Trophoblast cell (in vitro differentiated cells and primary cell): ENCODE measurements at places on chromosomes 12 and 14.

DNA sequence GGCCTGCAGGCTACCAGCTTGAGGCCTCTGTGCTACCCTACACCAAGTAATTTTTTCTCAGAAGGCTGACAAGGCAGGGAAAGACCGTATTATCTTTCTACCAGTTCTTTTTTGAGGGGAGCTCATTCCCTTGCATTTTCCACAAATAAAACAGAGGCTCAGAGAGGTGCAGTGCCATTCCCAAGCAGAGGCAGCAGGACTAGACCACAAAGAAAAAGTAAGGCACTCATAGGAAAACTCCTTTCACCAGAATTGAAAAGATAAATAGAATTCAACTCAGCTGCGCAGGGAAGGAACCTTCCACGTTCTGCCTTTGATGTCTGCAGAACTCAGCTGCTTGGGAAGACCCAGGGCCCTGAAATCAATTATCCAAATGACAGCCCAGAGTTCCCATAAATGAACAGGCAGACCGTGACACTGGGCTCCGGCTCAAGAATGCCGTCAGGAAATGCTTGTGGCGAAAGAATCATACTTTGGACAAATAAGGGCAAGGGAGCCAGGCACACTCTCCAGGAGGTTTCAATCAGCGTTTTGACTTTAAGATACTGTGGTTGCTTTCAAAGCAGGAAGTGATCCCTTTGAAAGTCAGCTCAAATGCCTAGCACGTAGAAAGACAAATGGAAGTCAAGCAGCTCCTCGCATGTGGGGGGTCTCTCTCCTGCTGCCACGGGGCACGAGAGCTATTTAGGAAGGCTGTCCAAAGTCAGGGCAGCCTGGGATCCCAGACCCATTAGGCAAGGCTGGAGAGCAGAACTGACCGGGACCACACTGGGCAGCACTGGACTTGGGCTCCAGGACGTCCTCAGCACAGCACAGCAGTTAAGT is 14.0 kb downstream of the KCTD10 start:
- no peaks in the 10 kb centered on the region for H3K27me3 ChIP-seq
- H3K27ac ChIP-seq = peak overlapping the region; percentile 98
- H3K4me1 ChIP-seq = peaks cover 72% of the 10 kb centered on the region
- peak; percentile 71 for DNase-seq

GRCh38 chr12:1796515-1797010 is 23.8 kb upstream of the LRTM2 start:
- no peak for DNase-seq
- peaks cover 5% of the 10 kb centered on the region for H3K4me1 ChIP-seq
- no peaks in the 10 kb centered on the region for H3K36me3 ChIP-seq
- no peaks in the 10 kb centered on the region for H3K27me3 ChIP-seq

DNA sequence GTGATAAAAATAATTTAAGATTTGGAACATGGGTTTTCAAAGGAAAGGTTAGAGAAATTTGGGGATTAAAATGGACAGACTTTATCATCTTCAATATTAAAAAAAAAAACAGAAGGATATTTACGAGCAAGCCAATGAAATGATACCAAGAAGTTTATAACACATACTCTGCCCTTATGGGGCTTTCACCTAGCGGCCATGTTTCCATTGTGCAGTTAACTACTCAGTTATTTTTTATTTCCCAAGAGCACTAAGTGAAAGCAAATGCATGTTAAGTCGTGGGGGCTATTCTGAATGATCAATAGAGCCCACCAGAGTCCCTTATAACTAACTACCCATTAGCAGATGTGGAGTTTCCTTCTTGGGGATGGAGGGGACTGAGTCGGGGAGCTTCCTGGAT is 53.9 kb downstream of the ETV6 start:
- no peak for DNase-seq
- H3K4me1 ChIP-seq = peaks cover 28% of the 10 kb centered on the region
- H3K36me3 ChIP-seq = no peaks in the 10 kb centered on the region
- no peaks in the 10 kb centered on the region for H3K27me3 ChIP-seq
- H3K4me3 ChIP-seq = no peak overlapping the region
- H3K27ac ChIP-seq = no peak overlapping the region

- no peaks in the 10 kb centered on the region for H3K36me3 ChIP-seq
- no peak overlapping the region for H3K27ac ChIP-seq
- H3K4me1 ChIP-seq = peaks cover 17% of the 10 kb centered on the region
- DNase-seq = no peak
- H3K27me3 ChIP-seq = no peaks in the 10 kb centered on the region
Observed at GRCh38 chr14:22549981-22550673, 38.9 kb downstream of the DAD1 start.

DNA sequence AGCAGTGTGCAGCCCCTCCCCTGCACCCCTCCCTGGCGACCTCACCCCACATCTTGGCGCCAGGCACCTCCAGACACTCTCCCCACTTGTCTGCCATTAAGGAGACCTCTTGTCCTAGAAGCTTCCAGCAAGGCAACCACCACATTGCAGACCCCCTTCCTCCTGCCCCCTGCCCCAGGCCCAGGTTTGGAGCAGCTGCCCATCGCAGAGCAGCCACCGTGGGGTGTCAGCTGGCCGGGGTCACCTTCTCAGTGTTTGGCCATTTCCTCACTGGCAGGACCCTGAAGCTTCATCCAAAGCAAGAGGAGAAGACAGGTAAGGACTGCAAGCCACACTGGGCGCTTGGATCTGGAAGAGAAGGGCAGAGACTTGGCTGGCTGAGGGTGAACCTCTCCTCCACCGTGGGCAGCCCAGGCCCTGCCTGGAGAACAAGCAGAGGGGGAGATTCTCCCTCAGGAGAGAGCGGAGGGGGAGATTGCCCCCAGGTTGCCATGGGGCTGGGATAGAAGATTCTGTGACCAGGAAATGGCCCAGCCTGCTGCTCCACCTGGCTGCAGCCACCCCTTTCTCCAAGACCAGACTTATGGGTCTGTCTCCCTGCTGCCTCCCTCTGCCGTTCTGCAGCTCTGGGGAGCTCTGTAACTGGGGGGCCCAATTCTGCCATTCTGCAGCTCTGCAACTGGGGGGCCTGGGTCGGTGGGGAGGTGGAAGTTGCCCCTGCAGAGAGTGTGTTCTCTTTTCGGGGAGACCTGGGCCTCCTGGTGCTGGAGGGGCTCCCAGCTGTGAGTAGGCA is 72.9 kb upstream of the C14orf180 start:
- DNase-seq = no peak
- H3K4me1 ChIP-seq = no peaks in the 10 kb centered on the region
- H3K27ac ChIP-seq = no peak overlapping the region
- H3K4me3 ChIP-seq = no peak overlapping the region
- H3K27me3 ChIP-seq = no peaks in the 10 kb centered on the region
- no peaks in the 10 kb centered on the region for H3K36me3 ChIP-seq
